ENCODE measurements at places on chromosomes 12 and 14. TPM values are rescaled to one million over a fixed set of nuclear protein-coding genes. Genes with fewer than 3 reads are reported as not detected.

Gene TC2N
- total RNA-seq = 53.1 TPM

Gene ERH
- 128 TPM for total RNA-seq

Gene IL22
- total RNA-seq = not detected

Gene PLEKHD1
- total RNA-seq = 0.47 TPM
